ENCODE measurements at places on chromosomes 5 and 9.

DNA sequence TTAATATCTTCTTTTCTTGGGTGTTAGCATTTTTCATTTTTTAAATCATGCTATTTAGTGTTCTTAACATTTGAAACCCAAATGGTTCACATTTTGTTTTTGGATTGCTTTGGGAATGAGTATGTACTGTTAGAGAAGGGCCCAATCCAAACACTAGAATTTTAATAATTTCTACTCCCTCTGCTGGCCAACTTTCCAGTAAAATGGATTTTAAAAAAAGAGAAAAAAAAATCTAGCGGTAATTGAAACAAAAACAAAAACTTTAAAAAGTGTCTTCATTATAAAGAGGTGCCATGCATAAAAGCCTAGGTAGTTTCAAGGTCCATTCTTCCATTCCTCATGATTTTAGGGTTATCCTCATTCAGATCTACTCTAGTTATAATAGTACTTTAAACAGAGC, 32.1 kb upstream of the RICTOR start:
- DNase-seq = no peak

DNA sequence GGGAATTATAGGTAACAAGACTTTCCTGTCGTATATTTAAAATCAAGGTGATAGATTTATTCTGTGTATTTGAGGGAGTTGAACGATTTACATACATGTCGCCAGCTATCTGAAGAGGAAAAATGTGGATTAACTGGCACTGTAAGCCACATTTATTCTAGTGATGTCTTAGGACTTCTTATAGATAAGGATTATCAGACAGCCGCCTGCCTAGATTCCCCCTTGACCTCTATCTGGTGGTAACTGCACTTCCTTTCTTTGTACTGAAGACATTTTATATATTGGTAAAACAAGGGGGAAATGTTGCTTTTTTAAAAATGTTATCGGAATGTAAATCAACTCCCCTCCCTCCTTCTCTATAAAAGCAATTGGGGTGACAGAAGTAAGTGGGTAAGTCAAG, 39.3 kb upstream of the F2RL2 start:
- no peak for DNase-seq

DNA sequence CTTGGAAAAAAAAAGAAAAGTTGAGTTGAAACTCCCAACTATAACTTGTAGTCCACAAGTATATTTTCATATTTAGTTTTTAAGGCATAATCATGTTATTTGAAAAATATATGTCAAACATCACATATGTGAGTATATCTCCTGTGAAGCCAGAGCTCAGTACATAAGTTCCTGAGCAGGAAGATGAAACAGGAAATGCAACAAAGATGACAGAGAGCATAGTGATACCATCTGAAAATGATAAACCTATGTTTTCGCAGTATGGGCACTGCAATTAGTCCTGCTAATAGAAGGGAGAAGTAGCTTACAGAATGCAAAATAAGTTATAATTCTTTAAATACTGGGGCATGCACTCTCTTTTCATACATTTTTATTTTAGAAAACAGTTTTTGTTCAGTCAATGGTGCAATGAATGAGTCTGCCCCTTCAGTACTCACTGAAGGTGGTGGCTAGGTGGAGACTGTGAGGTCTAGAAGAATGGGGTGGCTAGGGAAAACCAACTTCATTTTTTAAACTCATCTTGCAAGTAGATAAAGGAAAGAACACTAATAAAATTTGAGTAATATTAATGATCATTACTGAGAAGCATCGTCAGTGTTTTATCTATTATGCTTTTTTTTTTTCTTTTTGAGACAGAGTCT, 54.1 kb upstream of the FYB1 start:
- DNase-seq = no peak

GRCh38 chr5:178540526-178540925, 49.7 kb downstream of the COL23A1 start:
- DNase-seq = no peak

DNA sequence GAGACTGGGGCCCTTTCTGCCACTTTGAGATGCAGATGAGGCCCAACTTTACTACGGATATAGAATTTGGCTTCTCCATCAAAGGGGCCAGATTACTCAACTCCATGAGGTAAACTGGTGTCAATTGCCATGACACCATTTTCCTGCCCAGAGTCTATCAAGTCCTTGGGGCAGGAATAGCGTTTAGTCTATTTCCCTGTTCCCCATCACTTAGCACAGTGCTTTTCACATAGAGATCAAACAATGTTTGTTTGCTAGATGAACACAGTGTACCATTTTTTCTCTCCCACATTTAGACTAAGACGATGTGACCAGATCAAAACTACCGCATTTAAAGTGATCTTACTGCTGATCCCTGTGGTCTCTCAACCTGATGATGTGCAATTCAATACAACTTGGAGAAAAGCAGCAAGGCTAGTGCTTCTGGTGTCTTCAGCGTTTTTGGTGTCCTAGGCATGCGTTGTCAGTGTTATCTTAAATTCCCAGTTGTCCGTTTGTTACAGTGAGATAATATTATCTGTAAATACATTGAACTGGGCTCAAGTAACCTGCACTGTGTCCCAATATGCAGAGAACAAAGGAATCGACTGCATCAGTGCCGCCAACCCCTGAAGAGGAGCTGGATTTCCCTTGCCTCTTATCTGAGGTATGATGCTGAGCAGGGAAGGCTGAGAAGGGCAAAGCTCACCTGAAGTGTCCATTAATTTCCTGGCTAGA, 446.2 kb downstream of the PLK2 start:
- no peak for DNase-seq

GRCh38 chr9:103533318-103533717, 538.2 kb downstream of the CYLC2 start:
- no peak for DNase-seq

DNA sequence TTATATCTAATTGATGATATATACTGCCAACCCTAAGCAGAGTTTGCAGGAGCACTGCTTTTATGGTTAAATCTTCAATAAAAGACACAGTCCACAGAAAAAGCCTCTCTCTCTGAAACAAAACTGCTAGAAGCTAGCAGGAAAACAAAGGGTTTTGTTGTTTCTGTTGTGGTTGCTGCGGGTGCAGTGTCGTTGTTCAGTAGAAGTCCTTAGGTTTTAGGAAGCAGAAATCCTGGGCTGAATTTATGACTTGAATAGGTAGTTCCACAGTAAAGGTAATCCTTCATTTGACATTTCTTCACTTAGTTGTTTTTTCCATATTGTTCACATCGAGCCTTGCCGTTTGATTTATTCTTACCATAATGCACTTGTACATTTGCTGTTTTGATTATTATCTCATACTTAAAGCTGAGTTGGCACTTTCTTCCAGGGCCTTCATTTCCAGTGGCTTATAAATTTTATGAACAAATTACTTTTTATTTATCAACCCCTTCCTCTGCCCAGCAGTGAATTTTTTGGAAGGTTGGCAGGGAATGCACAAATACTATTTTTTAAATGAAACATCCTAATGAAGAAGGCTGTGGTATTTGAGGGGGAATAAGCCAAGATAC, 209.6 kb upstream of the SLC30A5 start:
- DNase-seq = no peak

- no peak for DNase-seq
Observed at GRCh38 chr5:139611703-139612584, 36.2 kb upstream of the CXXC5 start.

GRCh38 chr9:89543111-89543510, 45.2 kb upstream of the SEMA4D start:
- DNase-seq = no peak

DNA sequence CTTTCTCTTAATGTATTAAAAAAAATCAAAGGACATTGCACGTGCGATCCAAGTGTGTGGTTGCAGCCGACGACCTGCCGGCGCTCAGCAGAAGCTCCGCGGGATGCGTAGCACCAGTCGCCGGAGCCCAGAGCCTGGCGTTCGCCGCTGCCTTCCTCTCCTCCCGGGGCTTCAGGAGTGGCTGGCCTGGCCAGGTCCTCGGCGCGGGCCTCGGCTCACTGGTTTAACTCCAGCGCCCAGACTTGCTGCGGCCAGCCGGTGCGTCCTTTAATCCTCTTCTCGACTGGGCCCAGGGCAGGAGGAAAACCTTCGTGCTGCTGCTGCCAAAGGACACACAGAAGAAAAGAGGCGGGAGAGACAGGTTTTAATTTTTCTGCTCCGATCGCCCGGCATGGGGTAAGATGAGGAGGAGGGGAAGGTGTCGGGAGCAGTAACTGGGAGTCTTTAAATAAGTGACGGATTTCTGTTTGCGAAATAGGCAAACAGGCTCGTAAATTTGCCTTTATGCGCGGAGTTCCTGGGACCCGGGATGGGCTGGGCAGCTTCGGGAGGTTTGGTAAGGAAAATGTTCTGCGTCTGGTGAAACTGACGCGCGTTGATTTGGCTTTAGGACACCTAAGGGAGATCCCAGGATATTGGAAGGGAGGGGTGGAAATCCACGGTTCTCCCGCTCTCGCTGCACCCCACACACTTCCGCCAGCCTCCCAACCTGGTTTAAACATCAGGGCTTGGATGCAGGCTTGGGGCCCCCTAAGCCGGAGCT, 2.3 kb downstream of the HAND1 start:
- DNase-seq = no peak

GRCh38 chr9:22147813-22148527, 138.9 kb upstream of the CDKN2B start:
- DNase-seq = no peak

GRCh38 chr5:16539169-16539666, 73.6 kb upstream of the ZNF622 start:
- DNase-seq = peak; percentile 40

- DNase-seq = no peak
Observed at GRCh38 chr5:38424148-38425060, 132.0 kb downstream of the LIFR start.

GRCh38 chr5:89011778-89012711, 129.1 kb upstream of the MEF2C start:
- DNase-seq = no peak

GRCh38 chr9:84867186-84867585, 197.7 kb downstream of the NTRK2 start:
- DNase-seq = no peak

GRCh38 chr9:136985027-136985602, 2.3 kb downstream of the LCNL1 start:
- DNase-seq = no peak

- DNase-seq = peak; percentile 21
Observed at GRCh38 chr9:7117676-7118561, 360.1 kb downstream of the KDM4C start.
